ENCODE measurements at places on chromosomes 2 and 18.
A peak's percentile ranks its signal among the peaks of the same experiment; 100 is the strongest.

GRCh38 chr2:160674146-160674750 is 180.6 kb upstream of the RBMS1 start:
- DNase-seq, result no peak

DNA sequence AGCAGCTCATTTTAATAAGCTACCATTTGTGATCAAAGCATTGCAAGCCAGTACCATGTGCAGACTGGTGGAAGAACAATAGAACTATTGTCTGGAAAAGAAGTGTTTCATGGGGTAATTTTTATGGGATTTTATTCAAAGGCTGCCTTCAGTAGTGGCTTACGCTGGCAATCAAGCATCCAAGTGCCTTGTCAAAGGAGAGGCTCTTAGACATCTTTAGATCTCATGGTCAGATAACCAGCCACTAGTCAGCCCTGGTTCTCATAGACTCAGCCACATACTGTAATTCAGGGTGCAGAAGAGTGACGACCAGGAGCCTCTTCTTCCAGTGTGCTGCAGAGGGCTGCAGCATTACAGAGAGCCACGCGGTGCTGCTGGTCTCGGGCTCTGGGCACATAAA is 98.5 kb upstream of the NOSTRIN start:
- no peak for DNase-seq

- DNase-seq, result no peak
Observed at GRCh38 chr2:230866756-230867523, 2.2 kb downstream of the ITM2C start.

- no peak for DNase-seq
Observed at GRCh38 chr2:119367472-119368099, 809 bp downstream of the DBI start.

GRCh38 chr2:240812301-240812680 is 7.7 kb downstream of the KIF1A start:
- no peak for DNase-seq

DNA sequence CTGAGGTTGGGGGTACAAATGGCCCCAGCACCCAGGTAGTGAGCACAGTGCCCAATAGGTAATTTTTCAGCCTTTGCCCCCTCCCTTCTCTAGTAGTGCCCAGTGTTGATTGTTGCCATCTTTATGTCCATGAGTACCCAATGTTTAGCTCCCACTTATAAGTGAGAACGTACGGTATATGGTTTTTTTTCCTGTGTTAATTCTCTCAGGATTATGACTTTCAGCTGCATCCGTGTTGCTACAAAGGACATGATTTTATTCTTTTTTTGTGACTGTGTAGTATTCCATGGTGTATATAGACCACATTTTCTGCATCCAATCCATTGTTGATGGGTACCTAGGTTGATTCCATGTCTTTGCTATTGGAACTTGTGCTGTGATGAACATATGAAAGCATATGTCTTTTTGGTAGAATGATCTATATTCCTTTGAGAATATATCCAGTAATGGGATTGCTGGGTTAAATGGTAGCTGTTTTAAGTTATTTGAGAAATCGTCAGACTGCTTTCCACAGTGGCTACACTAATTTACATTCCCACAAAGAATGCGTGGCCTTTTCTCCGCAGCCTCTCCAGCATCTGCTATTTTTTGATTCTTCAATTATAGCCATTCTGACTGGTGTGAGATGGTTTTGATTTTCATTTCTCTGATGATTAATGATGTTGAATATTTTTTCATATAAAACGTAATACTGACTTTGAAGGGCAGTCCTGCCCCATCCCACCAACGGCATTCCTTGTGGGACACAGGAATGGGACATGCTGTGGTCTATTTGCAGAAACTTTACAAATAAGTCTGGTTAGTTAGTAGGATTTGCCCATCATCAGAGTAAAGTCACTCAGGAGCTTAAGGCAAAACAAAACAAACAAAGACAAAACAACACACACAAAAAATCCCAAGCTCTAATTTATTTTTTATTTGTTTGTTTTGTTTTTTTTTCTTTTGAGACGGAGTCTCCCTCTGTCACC is 135.0 kb downstream of the MYCN start:
- no peak for DNase-seq

- DNase-seq, result no peak
Observed at GRCh38 chr2:8628179-8628865, 53.5 kb upstream of the ID2 start.

GRCh38 chr2:168244318-168244717 is 3.1 kb downstream of the STK39 start:
- DNase-seq, result no peak

DNA sequence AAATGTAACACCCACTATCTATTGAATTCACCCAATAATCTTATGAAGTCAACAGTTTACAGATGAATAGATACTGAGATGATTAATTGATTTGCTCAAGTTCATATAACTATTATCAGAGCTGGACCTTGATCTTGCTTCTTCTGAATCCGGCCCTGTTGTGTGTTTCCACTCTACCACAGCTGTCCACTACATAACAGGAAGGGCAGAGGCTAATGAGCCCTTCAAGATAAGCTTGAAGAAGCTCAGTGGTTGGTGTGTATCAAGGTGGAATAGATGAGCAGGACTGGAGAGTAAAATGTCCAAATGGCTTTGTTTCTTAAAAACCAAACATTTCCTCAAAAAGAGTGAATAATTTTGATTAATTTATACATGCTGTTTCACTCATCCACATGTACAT is 56.4 kb upstream of the ITGB6 start:
- DNase-seq, result no peak

DNA sequence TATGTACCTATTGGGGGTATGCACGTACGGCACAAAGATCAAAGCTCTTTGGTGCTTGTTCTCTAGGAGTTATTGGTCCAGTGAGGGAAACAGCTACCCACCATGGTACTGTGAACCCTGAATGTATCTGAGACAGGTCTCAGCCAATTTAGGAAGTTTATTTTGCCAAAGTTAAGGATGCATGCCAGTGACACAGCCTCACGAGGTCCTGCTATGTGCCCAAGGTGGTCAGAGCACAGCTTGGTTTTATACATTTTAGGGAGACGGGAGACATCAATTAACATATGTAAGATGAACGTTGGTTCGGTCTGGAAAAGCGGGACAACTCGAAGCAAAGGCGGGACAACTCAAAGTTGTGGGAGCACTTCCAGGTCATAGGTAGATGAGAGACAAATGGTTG is 75.8 kb downstream of the SOWAHC start:
- no peak for DNase-seq

DNA sequence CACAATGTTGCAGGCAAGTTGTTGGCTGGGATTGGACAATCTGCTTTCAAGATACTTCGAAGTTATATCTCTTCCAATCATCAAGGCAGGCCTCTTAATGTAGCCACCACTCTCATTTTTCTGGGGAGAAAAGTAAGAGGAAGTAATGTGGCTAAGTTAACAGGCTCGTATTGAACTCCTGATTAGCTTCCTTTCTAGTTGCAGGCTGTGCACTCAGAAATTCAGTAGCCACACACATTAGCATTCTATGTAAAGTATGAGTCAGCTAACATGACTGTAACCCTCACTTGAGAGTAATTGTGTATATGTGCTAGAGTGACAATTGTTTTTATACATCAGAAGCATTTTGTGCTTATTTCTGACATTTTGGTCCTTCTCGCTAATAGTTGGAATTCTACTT is 3.3 kb downstream of the TWSG1 start:
- no peak for DNase-seq

- DNase-seq, result no peak
Observed at GRCh38 chr2:75589391-75590105, 28.8 kb upstream of the EVA1A start.

- peak; percentile 61 for DNase-seq
Observed at GRCh38 chr18:12278741-12279682, 24.9 kb downstream of the CIDEA start.

DNA sequence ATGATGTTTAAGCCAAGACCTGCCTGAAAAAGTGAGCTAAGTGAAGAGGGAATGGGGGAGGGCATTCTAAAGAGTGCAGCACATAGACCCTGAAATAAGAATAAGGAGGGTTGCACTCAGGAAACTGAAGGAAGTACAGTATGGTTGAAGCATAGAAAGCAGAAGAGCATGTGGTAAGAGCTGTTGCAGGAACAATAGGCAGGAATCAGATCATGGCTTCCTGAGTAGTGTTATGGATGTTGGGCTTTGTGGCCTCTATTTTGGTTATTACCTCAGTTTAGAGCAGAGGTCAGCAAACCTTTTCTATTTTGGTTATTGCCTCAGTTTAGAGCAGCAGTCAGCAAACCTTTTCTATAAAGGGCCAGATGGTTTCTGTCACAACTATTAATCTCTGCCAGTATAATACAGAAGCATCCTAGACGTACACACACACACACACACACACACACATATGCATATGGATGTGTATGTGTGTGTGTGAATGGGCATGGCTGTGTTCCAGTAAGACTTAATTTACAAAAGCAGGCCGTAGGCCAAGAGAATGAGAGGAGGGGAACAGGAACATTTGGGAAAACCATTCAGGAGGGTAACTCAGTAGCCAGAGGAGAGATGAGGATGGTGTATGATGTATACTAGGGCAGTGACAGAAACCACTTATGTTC is 91.1 kb upstream of the MYO3B start:
- DNase-seq, result no peak

- DNase-seq, result no peak
Observed at GRCh38 chr2:232310121-232310520, 68.4 kb upstream of the ALPP start.

GRCh38 chr2:156580501-156580900 is 144.3 kb downstream of the GPD2 start:
- DNase-seq, result no peak

DNA sequence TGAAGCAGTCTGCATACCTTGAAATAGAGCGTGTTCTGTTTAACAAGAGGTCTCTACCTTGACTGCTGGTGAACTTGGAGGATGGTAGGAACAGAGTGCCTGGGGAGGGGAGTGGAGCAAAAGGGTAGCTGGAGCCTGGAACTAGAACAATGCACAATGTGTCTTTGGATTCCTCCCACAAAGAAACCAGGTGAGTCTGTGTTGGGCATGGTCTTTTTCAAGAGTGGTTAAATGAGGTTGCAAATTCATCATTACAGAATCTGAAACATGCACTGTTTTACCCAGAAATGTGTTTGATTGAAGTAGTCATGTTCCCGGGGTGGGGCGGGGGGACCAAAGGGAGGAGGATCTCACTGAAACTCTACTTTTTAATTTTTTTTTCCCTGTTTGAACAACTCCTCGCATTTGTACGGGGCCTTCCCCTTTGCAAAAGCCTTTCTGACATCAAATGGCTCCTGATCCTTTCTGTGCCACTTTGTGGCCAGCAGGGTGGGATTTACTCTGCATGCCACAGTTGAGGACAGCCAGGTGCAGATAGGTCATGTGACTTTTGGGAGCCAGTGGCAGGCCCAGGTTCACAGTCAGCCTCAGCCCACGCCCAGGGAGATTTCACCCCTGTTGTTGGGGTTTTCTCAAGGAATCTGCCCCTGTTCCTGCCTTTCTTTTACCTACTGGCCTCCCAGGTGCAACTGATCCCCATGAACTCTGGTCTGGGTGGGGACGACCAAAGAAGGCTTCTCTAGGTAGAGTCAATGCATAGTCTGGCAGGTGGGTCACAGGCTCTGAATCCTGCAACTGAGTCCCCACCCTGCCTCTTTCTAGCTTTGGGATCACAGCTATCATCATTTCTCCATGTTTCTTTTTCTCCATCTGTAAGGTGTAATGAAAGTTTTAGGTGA is 28.2 kb downstream of the MYCN start:
- DNase-seq, result no peak

DNA sequence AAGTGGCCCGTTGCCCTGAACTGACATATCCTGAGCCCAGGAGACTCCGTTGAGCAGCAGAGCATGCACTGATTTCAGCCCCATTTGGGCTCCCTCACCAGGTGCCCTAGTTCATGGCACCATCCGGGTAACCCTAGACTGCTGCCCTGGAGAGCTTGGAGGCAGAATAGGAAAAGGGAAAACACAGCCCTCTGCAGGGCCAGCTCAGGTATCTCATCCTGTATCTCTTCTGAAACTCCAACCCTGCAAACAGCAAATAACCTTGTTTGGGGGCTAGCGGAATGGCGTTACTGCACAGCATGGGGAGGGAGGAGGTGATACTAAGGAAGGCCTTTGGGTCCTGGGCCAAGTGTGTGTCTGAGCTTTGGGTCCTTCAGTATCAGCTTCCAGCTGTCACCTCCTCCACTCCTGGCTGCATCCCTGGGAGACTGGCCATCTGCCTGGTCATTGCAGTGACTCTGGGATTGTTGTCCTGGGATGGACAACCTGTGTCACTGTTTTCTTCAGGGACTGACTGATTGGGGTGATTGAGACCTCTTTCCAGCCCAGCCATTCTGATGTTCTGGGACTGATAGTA is 233.8 kb upstream of the SKOR2 start:
- no peak for DNase-seq

DNA sequence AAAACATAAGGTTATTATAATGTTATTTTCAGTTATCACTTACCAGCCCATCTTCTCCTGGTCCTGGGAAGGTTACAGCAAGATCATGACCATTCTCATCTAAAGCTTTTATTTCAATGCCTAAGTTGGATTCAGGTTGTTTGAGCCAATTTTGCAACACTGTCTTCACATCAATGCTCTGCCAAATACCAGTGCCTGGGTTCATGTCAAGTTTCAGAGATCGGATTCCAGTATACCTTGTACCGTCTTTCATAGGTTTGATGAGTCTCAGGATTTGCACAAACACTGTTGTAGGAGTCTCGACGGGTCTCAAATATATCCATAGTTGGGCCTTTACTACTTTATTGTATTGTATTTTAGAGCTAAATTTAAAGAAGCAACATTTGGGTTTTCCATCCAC is 2.5 kb downstream of the MSTN start:
- no peak for DNase-seq

GRCh38 chr2:64850642-64851041 is 138.6 kb upstream of the SLC1A4 start:
- DNase-seq, result no peak

DNA sequence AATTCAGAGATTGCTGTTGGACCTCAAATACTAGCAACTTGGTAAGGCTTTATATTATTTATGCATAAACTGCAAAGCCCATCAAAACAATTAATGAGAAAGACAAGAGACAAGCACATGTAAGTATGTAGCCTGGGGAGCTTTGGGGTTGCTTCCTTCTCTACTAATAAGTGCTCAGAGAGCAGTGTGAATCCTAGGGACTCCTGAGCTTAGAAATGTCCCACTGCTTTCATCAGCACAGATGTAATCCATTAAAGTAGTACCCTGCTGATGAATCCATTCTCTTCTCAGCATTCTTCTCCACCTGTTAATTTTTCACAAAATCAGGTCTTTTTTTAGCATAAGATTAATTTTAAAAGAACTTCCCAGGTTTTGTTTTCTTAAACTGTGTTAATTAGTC is 485.6 kb downstream of the PTH2R start:
- DNase-seq, result no peak

- DNase-seq, result peak; percentile 83
Observed at GRCh38 chr2:8255448-8255800, 426.4 kb upstream of the ID2 start.

- no peak for DNase-seq
Observed at GRCh38 chr2:230124757-230125431, 56.2 kb upstream of the SLC16A14 start.

- DNase-seq, result no peak
Observed at GRCh38 chr18:64333584-64333983, 184.7 kb upstream of the LINC00305 start.

DNA sequence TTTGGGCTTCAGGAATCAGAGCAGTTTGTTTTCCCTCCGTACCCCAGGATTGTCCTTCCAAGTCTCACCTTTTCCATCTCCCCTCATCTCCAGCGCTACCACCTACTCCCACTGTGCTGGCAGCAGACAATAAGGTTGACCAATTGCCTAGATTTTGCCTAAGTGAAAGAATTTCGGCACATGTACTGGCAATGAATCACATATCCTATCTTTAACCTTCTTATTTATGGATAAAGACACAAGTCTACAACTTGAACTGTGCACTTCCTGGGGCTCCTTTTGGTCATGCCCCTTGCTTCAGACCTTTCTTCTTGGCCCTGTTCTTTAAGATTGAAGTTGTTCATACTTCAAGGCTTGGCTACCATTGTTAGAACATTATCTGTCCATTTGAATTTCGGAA is 71.4 kb downstream of the KCMF1 start:
- no peak for DNase-seq

All from NT2/D1 (cell line).